ENCODE measurements at places on chromosomes 2 and 18.

DNA sequence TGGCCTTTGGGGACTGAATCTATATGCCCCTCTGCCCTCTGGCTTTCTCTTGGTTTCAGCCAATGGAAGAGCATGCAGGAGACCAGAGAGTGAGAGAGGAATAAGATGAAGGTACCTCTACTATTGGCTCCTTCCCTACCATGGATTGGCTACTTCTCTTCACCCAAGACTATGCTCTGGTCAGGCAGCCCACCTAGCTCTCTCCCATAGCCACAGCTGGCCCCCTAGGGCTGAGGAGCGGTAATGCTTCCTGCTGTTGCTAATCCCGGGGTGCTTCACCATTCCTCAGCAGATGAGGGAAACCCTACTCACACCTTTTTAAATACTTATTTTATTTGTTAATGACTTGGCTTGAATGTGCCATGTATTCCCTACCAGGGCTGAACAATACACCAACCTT is 142.4 kb downstream of the MREG start:
- peak; percentile 39 for DNase-seq

DNA sequence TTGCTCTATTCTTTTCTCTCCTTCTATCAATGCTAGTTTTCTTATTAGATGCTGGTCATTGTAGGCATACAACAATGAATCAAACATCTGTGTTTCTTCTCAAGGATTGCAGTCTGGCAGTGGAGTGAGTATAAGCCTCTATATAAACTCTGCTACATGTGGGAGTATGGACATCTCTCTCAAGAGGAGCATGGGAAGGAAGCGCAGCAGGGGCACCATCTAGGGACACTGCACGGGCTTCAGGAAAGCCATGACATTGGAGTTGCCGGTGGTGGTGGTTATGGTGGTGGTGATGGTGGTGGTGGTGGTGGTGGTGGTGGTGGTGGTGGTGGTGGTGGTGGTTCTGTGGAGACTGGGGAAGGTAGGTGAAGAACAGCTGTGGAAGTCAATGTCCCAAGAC is 462.6 kb downstream of the RNF144A start:
- no peak for DNase-seq

DNA sequence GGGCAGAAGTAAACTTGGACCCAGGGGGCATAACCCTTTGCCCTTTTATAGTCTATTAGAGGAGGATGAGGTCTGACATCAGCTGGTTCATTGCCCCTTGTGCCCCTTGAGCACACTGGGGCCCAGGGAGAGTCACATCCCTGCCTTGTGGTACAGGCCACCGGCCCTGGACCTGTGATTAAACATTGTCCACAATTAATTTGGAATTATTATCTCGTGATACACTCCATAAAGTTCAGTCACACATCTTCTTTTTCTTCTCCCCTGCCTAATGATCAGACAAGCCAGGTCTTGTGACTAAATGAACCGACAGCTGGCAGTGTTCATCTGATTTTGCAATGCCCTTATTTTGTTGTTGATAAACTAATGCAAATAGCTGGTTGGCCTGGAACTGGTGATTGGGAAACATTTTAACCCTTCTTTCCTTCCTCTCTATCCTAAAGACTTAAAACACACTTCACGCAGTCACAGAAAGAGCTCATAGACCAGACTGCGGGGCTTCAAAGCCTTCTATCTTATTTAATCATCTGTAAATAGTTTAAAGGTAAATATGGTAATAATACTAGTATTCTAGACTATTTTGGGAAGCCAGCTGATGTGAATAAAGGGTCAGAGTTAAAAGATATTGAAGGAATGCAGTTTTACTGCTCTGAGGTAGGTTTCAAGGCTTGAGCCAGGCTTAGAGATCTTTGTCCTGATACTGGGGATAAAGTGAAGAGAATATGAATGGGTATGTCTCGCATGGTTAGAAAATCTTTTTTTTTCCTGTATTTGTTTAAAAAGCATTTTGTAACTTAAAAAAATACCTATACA is 13.4 kb downstream of the IL1R1 start:
- no peak for DNase-seq

DNA sequence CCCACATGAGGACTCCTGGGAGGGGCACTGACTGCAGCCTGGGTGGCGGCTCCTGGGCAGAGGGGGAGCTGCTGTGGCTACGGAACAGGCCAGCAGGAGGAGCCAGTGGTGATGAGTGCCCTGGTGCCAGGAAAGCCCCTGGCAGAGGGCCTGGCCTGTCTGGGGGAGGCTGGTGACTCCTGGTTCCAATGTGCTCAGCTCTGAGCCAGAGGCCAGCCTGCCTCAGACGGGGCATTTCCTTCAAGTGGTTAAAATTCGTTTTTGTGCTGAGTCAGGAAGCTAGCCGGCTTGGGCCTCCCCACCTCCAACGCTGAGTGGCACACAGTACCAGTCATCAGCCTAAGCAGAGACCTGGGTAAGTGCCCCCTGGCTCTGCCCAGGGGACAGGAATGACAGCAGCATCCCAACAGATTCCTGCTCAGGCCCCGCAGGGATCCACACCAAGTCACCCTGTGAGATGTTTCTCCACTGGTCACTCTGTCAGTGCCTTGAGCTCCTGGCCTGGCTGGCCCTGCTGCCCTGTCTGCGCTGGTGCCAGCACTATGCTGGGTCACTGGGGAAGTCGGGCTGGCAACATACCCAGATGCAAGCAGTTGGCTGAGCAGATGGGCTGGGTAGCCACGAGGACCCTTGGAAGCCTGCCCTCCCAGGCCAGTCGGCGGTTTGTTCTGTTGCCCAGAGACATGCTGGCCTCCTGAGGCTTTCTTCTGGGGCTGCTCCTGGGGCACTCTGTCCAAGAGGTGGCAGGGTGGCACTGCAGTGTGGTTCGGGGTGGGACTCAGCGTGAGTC is 7.1 kb upstream of the KLF11 start:
- DNase-seq: no peak

DNA sequence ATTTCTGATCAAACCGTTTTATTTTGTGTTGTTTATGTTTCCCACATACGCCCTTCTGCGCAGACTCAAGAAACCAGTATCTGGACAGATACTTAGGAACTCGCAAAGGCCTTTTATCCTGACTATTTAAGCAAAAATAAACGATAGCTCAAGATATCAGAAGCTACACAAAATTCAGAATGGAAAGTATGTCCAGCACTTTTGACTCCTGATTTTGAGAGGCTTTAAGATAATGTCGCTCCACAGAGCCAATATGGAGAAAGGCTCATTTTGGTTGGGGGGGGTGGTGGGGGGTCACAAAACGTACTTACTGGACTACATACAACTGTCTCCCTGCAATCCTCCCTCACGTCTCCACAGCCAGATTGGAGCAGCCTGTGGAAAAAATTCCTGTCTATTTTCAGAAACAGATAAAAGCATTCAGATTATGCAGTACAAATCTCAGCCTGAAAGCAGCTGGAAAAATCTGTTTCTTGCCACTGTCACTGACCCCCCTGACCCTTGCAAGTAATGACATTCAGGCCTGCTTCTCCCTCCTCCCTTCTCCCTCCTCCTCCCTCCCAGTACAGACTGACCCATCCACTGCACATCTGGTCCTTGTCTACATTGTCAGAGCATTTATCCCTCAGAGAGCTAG is 34.9 kb upstream of the LCLAT1 start:
- DNase-seq: peak; percentile 34

DNA sequence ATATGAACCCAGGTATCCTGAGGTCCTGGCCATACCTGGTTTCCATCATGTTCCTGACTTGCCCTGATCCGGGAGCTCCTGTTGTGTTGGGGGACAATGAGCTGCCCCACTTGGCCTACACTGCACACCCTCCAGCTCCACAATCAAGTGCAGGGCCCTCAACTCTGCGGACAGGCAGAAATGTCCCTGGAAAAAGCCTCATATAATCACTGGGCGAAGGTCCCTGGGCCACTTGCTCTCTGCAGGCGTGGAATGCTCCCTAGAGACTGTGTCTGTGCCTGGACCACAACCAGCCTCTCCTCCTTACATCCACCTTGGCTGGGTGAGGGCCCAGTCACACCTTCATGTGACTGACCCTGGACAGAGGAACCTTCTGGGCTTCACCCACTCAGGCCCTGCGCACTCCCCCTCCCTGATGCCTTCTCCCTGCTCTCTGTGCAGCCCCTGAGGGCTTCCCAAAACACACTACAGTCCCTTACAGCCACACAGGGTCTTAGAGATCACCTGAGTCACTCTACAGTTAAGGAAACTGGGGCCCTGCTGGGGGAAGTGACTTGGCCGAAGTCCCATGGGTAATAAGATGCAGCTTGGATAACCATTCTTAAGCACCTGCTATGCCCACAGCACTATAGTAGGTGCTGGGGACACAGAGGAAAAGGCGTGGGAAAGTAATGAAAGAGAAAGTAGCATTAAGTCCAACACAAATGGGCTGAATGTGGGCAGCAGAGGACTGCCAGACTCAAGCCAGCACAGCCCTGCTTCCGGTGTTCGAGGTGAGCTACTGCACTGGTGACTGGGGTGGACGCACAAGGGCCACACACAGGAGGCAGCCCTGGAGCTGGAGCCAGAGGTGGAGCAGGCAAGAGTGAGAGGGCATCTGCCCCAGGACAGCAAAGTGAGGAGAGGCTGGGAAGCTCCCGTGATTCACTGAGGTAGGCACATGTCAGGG is 9.8 kb downstream of the BOLA3 start:
- DNase-seq: no peak

DNA sequence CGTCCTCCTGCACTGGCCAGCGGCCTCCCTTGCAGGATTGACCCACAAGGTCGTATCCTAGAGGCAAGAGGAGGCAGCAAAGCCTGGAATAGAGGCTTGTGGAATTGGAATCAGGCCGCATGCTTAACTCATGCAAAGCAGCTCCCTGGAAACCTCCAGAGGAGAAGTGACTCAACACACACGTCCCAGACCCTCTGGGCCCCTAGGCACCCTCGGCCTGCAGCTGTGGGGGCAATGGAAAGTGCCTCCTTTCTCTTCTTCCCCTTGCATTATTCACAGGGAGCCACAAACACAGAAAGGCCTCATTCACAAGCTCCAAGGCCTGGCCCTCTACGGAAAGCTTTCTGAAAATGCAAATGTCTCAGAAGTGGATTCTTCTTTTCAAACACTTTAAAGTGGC is 19.6 kb downstream of the SPATA3 start:
- peak; percentile 47 for DNase-seq

- DNase-seq: no peak
Measured at GRCh38 chr18:75185460-75185859, 23.5 kb downstream of the PTGR3 start.

DNA sequence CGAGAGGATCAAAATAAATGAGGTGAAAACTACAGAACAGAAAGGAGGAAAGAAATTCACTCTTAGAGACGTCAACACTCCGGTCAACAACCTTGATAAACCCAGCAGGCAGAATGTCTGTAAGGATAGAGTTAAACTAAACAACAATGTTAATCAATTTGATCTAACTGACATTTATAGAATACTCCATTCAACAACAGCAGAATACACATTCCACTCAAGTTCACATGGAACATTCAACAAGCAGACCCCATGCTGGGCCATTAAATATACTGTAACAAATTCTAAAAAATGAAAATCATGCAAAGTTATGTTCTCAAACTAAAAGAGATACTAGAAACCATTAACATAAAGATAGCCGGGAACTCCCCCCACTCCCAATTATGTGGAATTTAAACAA is 41.8 kb downstream of the FAM210A start:
- no peak for DNase-seq

DNA sequence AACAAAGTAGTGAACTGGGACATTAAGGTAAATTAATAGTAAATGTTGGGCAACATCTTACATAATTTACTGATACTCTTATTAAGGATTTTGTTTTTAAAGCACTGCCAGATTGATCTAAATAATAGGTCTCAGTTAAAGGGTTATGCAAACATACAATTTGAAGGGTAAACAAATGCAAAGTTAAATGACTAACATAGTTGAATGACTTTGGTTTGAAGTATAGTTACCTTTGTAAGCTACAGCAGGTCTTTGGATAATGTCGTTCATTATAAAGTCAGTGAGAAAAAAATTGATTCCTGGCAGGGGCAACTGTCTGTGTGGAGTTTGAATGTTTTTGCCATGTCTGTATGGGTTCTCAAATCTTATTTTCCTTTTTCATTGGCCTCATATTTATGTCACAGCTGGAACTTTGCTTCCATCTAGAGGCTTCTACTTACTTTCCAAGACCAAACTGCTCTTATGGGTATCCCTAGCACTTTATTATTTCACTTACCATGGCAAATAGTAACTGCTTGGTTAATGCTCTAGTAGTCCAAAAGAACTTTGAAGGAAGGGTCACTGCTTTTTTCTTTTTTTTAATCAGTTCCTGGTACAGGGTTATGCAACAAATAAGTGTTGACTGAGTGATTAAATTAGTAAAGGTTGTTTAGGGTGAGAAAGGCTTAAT is 107.8 kb downstream of the NBEAL1 start:
- DNase-seq: no peak
